ENCODE measurements at places on chromosomes 1 and 21. TPM values are rescaled to one million over a fixed set of nuclear protein-coding genes. Genes with fewer than 3 reads are reported as not detected.

- no peak overlapping the region for H3K27ac ChIP-seq
- peaks cover 31% of the 10 kb centered on the region for H3K4me1 ChIP-seq
- no peak overlapping the region for H3K4me3 ChIP-seq
- H3K27me3 ChIP-seq, result peaks cover 3% of the 10 kb centered on the region
- no peak for DNase-seq
Measured at GRCh38 chr1:218521414-218522169, 176.5 kb downstream of the TGFB2 start.

DNA sequence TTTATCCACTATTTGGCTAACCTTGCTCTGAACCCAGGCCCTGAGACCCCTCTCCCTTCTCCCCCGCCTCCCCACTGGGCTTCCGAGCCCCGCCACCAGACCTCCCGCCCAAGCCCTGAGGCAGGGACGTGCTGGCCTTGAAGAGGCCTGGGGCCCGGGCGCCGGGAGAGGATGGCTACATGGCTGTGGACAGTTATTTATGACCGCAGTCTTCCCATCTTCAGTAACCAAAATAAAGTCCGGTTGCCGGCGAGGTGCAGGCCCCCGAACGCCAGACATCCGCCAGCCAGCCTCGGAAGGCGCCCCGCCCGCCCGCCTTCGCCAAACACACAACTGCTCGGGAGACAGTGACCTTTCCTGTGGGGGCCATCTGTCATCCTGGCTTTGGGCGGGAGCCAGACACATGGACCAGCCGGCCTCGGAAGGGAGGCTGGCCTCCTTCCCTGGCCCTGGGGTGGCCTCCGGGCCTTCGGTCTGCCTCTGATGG is 69.0 kb downstream of the DHRS3 start:
- H3K27me3 ChIP-seq, result peaks cover 8% of the 10 kb centered on the region
- DNase-seq, result no peak
- no peak overlapping the region for H3K4me3 ChIP-seq

GRCh38 chr1:8091691-8092090 is 65.6 kb upstream of the ERRFI1 start:
- H3K27me3 ChIP-seq, result no peaks in the 10 kb centered on the region
- H3K27ac ChIP-seq, result no peak overlapping the region

GRCh38 chr1:153306303-153307220 is 6.2 kb downstream of the PGLYRP3 start:
- no peaks in the 10 kb centered on the region for H3K4me1 ChIP-seq
- no peak overlapping the region for H3K27ac ChIP-seq
- H3K36me3 ChIP-seq, result no peaks in the 10 kb centered on the region
- no peak for DNase-seq
- no peak overlapping the region for H3K4me3 ChIP-seq

DNA sequence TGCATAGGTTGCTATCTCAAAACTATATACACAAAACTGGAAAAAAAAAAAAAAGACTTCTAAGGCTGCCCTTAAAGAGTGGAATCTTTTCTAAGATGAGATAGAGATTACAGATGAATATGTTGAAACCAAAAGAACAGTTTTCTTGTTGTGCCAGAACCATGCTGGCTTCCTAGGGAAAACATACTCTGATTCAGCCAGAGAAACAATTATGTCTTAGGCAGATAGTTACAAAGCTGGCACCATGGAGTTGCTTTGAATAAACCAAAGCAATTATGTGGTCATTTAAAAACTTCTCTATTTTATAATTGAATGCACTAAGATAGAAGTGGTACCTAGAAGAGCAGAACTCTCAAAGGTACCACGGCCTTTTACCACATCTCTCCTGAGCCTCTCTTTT is 341.3 kb downstream of the PDE4B start:
- H3K4me1 ChIP-seq, result peaks cover 4% of the 10 kb centered on the region
- DNase-seq, result no peak
- no peaks in the 10 kb centered on the region for H3K36me3 ChIP-seq
- H3K27me3 ChIP-seq, result no peaks in the 10 kb centered on the region
- no peak overlapping the region for H3K4me3 ChIP-seq
- H3K27ac ChIP-seq, result no peak overlapping the region

- peaks cover 10% of the 10 kb centered on the region for H3K4me1 ChIP-seq
- DNase-seq, result peak; percentile 15
- H3K36me3 ChIP-seq, result no peaks in the 10 kb centered on the region
- peak overlapping the region; percentile 70 for H3K4me3 ChIP-seq
- peaks cover 42% of the 10 kb centered on the region for H3K27me3 ChIP-seq
Measured at GRCh38 chr1:119327450-119328155, 41.0 kb upstream of the HAO2 start.

GRCh38 chr1:116243333-116244054 is 129.6 kb upstream of the ATP1A1 start:
- peaks cover 3% of the 10 kb centered on the region for H3K4me1 ChIP-seq
- no peak for DNase-seq
- H3K27me3 ChIP-seq, result no peaks in the 10 kb centered on the region
- H3K4me3 ChIP-seq, result no peak overlapping the region
- H3K36me3 ChIP-seq, result no peaks in the 10 kb centered on the region

PADI2 gene
- total RNA-seq, result 0.50 TPM

B3GALT5 gene
- 1.6 TPM for total RNA-seq

RBM11 gene
- 7.4 TPM for total RNA-seq

Measured in progenitor cell of endocrine pancreas (in vitro differentiated cells).